ENCODE measurements at places on chromosomes 12 and 14.

- DNase-seq: no peak
Measured at GRCh38 chr12:88416786-88417185, 163.5 kb downstream of the KITLG start.

GRCh38 chr12:131603106-131603938 is 107.6 kb upstream of the SFSWAP start:
- DNase-seq: no peak

DNA sequence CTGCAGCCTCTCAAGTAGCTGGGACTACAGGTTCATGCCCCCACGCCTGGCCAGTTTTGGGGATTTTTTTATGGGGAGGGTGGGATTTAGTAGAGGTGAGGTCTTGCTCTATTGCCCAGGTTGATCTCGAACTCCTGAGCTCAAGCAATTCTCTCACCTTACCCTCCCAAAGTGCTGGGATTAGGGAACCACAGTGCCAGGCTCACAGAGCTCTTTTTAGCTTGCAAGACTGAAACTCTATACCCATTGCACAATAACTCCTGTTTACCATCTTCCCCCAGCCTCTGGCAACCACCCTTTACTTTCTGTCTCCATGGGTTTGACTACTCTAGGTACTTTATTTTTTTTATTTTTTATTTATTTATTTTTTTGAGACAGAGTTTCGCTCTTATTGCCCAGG is 25.7 kb upstream of the CDK17 start:
- DNase-seq: no peak

DNA sequence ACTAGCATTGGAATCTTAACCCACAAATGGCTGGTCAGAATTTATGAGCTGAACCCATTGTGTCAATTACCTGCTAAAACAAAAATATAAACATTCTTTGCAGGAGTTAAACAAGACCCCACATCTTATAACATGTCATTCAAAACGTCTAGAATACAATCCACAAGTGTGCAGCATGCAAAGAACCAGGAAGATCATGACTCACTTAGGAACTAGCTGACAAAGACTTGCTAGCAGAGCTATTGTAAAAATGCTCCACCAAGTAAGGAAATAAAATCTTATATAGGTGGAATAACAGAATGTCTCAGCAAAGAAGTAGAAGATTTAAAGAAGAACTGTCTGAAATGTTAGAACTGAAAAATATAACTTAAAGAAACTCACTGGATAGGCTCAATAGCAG is 26.5 kb upstream of the POC1B start:
- no peak for DNase-seq

DNA sequence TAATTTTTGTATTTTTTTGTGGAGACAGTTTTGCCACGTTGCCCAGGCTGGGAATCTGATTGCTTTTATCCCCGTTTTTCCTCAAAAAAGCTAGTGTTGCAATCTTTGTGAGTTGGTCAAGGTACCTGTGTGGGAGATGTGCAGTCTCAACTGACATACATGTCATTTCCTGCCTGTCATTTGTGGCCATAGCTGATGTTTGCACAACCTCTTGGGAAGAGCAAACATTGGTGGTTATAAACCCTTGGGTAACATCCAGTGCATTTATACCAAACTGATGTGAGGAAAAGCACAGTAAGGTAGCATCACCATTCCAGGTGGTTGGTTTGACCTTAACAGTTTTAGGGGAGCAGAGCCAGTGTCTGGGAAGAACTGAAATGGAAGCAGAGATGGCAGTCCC is 54.7 kb downstream of the ATG14 start:
- no peak for DNase-seq

GRCh38 chr14:57512220-57512619 is 18.6 kb upstream of the CCDC198 start:
- no peak for DNase-seq

- DNase-seq: no peak
Measured at GRCh38 chr12:125296701-125297100, 231.5 kb downstream of the AACS start.

DNA sequence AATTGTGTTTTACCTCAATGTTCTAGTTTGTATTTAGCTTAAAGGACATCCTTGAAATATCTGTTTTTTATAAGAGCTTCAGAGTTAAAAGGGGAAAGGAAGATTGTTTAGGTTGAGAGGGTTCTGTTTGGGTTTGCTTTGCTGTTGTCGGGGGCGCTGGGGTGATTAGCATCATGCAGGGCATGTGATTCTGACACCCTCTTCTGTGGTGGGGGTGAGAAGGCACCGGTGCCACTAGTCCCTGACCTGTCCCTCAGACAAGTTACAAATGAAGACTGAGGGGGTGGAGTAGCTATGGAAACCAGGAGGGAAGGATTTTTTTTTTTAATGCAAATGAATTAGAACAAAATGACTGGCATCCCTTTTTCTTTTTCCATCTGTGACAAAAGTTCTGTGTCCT is 291.3 kb downstream of the RPAP3 start:
- no peak for DNase-seq

GRCh38 chr12:64840949-64841717 is 16.7 kb downstream of the TBC1D30 start:
- no peak for DNase-seq

DNA sequence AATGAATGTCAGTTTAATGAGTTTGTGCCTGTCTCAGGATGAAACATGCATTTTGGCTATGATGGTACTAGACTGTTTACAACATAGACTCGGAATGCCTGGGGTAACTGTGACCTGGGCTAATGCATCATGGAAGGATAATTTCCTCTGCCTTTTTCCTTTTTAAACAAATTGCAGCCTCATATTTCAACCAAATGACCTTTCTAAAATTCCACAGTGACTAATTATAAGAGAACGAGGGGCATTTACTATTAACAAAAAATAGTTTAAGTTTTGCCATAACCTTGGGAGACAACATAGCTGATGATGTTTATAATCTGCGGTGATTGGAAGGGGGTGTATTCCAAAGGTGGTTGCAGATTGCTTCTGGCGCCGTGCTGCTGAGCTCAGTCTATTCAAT is 1140.5 kb downstream of the GALC start:
- DNase-seq: peak; percentile 14
